Mesangial cell (primary cell): ENCODE measurements at places on chromosomes 6 and 20. TPM values are rescaled to one million over a fixed set of nuclear protein-coding genes. Genes with fewer than 3 reads are reported as not detected.

Gene JPH2
- 0.33 and 1.9 TPM in 2 replicates for total RNA-seq

Gene FAM217A
- not detected in 2 replicates for total RNA-seq

Gene PTCHD4
- 0.33 and 1.8 TPM in 2 replicates for total RNA-seq

Gene PI16
- 0.33 TPM in 1 of 2 replicates, not detected in the other for total RNA-seq

Gene CARMIL1
- total RNA-seq: 13.2 and 25.7 TPM in 2 replicates
